Uterus (tissue), 4 donors: ENCODE measurements at places on chromosomes 12 and 14.

DNA sequence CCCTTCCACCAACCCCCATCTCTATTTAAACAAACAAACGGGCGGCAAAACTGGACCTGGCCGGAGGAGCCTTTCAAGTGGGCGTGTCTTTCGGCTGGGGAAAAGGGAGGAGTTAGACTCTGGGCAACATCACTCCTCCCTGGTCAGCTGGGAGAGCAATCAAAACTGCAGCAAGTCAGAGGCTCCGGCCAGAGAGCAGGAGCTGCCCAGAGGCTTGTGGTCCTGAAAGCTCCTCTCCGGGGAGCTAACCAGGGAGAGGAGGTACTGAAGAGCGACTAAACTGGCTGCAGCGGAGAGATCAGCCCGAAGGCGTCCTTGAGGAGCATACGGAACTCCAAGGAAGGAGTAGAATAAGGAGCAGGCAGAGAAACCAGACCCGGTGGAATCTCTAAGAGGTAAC is at the start of gene NEUROD4:
Gene NEUROD4, plus strand, starts transcription at position 191 of the 400 bp plus-strand sequence. CDS start 6,466 bp downstream, outside the sequence.
- DNase-seq, result no peak

- DNase-seq, result no peak
Observed at GRCh38 chr12:29888777-29889176, 105.0 kb upstream of the TMTC1 start.

- no peak for DNase-seq
Observed at GRCh38 chr12:96502477-96502876, 13.1 kb downstream of the CFAP54 start.

- no peak for DNase-seq
Observed at GRCh38 chr12:125329239-125330102, 264.2 kb downstream of the AACS start.

- peak; percentile 52 for DNase-seq
Observed at GRCh38 chr12:57519796-57520052, 590 bp downstream of the DDIT3 start.

- DNase-seq, result no peak
Observed at GRCh38 chr14:103179094-103179493, 55.8 kb downstream of the TNFAIP2 start.

GRCh38 chr14:101823511-101824120 is 62.1 kb downstream of the PPP2R5C start:
- peak; percentile 65 for DNase-seq

GRCh38 chr12:97134495-97134894 is 227.4 kb downstream of the NEDD1 start:
- DNase-seq, result no peak

DNA sequence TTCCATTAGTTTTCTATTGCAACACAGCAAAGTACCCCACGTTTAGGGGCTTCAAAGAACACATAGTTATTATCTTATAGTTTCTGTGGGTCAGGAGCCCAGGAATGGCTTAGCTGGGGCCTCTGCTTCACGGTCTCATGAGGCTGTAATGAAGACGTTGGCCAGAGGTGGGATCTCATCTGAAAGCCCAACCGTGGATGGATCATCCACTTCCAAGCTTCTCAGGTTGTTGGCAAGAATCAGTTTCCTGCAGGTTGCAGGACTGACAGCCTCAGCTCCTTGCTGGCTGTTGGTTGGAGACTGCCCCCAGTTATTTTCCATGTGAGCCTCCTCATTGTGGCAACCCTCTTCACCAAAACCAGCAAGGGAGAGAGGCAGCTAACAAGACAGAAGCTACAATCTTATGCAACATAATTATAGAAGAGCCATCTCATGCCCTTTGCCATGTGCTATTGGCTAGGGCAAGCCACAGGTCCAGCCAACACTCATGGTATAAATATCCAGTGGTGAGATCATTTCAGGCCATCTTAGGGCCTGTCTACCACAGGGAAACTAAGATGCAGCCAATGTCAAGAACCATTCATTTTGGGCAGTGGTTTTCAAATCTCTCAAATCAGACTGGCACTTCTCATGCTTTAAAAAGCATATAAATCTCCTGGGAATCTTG is 452.4 kb downstream of the MED13L start:
- DNase-seq, result no peak

GRCh38 chr12:55743406-55744339 is 751 bp downstream of the GDF11 start:
- peak; percentile 64 for DNase-seq

DNA sequence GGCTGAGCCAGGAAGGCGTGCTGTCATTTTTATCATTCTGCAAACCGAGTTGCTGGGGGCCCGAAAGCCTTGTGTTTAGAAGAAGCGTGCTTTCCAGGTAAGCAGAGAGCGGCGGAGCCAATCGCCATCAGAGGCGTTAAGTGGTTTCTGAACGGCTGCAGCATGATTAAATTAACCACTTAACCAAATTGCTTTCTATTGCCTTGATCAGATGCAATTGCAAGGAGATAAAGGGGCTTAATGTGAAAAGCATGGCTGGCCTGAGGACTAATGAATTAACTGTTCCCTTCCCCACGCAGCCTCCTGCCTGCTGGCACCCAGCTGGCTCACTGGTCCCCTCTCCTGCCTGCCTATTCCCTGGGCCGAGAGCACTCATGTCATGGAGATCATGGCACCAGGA is 36.6 kb upstream of the CHGA start:
- no peak for DNase-seq

GRCh38 chr12:98559666-98560065 is 33.8 kb upstream of the SLC25A3 start:
- DNase-seq, result no peak
